H1 (cell line): ENCODE measurements at places on chromosomes 5 and 9. TPM values are rescaled to one million over a fixed set of nuclear protein-coding genes. Genes with fewer than 3 reads are reported as not detected.
A peak's percentile ranks its signal among the peaks of the same experiment; 100 is the strongest.

- no peak for DNase-seq
Measured at GRCh38 chr5:138829341-138829740, 45.8 kb downstream of the LRRTM2 start.

- no peak for DNase-seq
Measured at GRCh38 chr5:116847960-116848359, 273.3 kb upstream of the SEMA6A start.

GRCh38 chr9:107969141-107969540 lies 479.6 kb upstream of the KLF4 start:
- DNase-seq, result no peak

GRCh38 chr5:141811287-141812155 lies 66.7 kb downstream of the PCDH1 start:
- DNase-seq, result peak; percentile 89

- DNase-seq, result no peak
Measured at GRCh38 chr5:67297376-67297775, 100.8 kb upstream of the CD180 start.

- DNase-seq, result no peak
Measured at GRCh38 chr9:75200892-75201470, 112.7 kb downstream of the OSTF1 start.

DNA sequence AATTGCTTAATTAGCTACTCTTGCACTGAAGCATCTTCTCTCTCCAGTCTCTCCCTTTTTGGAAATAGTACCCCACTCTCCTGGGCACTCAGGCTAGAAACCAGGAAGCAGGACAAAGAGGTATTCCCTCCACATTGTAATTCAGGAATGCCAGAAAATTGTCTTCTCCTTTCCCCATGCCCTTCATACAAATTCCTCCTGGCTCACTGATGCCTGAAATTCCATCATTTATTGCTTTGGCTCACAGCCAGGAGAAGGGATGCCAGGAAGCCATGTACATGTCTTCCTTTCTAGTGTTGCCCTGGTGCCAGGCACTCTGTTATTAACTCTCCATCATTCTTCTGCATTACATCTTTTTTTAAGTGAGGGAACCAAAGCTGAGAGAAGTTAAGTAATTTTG lies 716.5 kb upstream of the C9orf72 start:
- DNase-seq, result no peak

GRCh38 chr5:103456476-103456875 lies 106.1 kb downstream of the NUDT12 start:
- no peak for DNase-seq

DNA sequence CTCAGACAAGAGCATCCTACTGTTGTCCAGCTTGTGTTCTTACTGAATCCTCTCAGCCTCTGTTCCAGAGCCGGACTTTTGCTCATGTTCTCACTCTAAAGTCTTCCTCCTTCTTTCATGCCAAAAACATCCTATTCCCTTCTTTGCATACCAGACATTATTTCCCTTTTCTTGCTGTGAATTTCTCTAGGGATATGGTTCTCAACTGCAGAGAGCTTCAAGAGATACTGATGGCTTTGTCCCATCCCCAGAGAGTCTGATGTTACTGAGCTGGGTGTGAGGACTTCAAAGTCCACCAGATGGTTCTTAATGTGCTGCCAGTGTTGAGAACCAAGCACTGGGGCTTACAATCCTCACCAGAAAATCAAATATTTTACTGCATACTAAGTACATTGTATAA lies 98.6 kb upstream of the FER start:
- DNase-seq, result no peak

DNA sequence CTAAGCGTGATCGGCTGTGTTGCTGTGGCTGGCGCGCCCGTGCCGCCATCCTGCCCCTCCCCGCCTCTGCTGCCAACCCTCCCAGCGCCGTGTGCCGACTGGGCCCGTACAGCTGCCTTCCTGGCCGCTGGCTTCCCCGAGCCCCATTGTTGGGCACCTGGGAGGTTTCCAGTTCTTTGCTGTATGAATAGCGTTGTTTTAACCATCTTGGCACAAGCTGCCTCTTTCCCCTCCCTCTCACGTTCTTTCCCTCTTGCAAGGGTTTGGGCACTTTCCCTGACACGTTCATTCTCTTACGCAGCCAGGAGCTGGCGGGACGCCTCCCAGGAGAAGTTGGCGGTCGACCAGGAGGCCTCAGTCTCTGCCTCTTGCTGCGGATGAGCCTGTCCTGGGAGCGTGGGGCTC lies 43.1 kb upstream of the RXRA start:
- DNase-seq, result no peak

ADGRD2 gene
- 1.1 and 1.4 TPM in 2 replicates for total RNA-seq

DMGDH gene
- total RNA-seq, result 1.1 TPM in 1 of 2 replicates, not detected in the other

UNC5A gene
- 4.0 and 4.1 TPM in 2 replicates for total RNA-seq
